ENCODE measurements at places on chromosomes 16 and 17.

- no peaks in the 10 kb centered on the region for H3K27me3 ChIP-seq
- DNase-seq: no peak
- no peaks in the 10 kb centered on the region for H3K4me1 ChIP-seq
- H3K36me3 ChIP-seq: no peaks in the 10 kb centered on the region
- H3K4me3 ChIP-seq: no peak overlapping the region
- H3K27ac ChIP-seq: no peak overlapping the region
Observed at GRCh38 chr17:81251709-81252301, 12.7 kb downstream of the NDUFAF8 start.

DNA sequence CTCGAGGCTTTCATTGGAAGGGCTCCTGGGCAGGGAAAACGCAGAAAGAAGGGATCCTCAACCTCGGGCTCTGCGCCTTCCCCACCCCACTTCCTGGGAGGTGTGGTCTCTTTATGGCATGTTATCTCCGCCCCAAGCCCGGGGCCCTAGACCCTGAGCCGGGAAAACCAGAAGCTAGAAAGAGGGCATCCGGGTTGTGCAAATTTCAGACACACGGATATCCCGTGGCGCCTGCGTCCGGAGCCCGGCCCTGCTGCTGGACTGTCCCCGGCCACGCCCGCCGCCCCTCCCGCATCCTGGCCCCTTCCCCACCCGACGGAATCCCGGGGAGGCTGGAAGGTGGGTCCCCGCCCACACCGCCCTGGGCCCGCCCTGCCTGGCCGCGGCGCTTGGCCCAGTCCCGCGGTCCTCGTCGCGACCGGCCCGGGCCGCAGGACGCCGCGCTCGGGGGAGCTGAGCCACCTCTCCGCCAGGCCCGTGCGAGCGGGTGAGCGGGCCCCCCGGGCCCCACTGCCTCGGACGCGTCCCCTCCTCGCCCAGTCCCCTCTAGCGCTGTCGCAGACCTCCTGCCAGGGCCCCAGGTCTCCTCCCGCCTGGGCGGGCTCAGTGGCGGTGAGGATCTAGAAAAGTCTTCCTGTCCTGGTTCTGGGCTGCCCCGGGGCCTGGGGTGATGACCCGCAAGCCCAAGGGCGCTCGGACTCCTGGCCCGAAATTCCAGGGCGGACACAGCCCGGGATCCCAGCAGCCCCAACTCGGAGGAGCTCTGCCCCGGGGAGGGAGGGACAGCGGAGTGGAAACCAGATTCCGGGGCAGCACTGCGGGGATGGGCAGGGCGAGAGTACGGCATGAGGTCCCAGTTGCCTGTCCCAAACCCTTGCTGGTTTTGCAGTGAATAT, at the start of gene SLC16A5:
SLC16A5 (plus strand) TSS at position 397 of the 896 bp plus-strand sequence. CDS start 5,683 bp downstream, outside the sequence.
- no peaks in the 10 kb centered on the region for H3K27me3 ChIP-seq
- H3K4me3 ChIP-seq: peak within 1 kb of the TSS; percentile 93
- DNase-seq: peak; percentile 98
- H3K27ac ChIP-seq: peak within 1 kb of the TSS; percentile 91
- H3K36me3 ChIP-seq: no peaks in the 10 kb centered on the region
- H3K4me1 ChIP-seq: peaks cover 84% of the 10 kb centered on the region

GRCh38 chr17:41338961-41339485, 11.6 kb downstream of the KRT33A start:
- peaks cover 54% of the 10 kb centered on the region for H3K4me1 ChIP-seq
- DNase-seq: no peak
- no peak overlapping the region for H3K4me3 ChIP-seq
- H3K36me3 ChIP-seq: no peaks in the 10 kb centered on the region

GRCh38 chr16:57801809-57802340, 416 bp downstream of the KIFC3 start:
- H3K4me1 ChIP-seq: peaks cover 57% of the 10 kb centered on the region
- peaks cover 3% of the 10 kb centered on the region for H3K36me3 ChIP-seq

DNA sequence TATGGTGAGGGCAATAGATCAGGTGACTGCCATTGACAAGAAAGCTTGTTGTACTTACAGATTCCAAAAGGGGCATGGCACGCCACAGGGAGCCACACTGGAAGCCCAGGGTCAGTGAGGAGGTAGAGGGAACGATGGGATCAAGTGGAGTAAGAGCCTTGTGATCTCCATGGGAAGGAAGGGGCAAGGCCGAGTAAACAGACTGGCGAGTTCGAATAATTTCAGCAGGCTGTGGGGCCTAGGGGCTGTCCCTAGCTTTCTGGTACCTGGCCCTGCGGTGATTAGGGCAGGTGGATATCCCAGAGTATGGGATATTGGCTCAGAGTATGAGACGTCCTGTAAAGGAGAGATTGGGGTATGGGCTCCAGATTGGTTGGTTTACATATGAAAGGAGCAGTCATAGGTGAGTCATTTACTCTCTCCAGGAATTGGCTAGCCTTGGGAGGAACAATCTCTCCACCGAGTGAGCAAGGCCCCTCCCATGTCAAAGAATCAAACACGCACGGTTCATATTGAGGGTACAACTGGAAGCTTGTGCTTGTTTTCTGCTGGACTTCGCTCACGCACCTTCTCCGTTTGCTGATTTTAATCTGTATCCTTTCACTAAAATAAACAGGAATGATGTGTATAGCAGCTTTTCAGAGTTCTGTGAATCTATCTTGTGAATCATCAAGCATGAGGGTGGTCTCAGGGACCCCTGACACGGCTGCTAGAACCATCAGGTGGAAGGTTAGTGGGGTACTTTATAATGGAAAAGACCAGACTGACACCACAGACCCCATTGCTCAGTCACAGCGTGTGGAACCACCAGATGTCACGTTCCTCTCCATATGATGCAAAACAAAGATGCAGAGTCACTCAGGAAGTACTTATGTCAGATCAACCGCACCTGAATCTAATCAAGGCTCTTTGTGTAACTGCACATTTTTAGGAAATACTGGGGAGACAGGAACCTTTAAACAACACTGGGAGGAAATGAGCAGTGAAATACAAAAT, 27.9 kb downstream of the GABARAPL2 start:
- no peak overlapping the region for H3K27ac ChIP-seq
- no peaks in the 10 kb centered on the region for H3K4me1 ChIP-seq
- H3K4me3 ChIP-seq: no peak overlapping the region

GRCh38 chr16:79041206-79041605, 559.3 kb downstream of the MAF start:
- H3K4me1 ChIP-seq: no peaks in the 10 kb centered on the region
- no peaks in the 10 kb centered on the region for H3K27me3 ChIP-seq
- DNase-seq: no peak
- no peak overlapping the region for H3K27ac ChIP-seq
- H3K36me3 ChIP-seq: no peaks in the 10 kb centered on the region

DNA sequence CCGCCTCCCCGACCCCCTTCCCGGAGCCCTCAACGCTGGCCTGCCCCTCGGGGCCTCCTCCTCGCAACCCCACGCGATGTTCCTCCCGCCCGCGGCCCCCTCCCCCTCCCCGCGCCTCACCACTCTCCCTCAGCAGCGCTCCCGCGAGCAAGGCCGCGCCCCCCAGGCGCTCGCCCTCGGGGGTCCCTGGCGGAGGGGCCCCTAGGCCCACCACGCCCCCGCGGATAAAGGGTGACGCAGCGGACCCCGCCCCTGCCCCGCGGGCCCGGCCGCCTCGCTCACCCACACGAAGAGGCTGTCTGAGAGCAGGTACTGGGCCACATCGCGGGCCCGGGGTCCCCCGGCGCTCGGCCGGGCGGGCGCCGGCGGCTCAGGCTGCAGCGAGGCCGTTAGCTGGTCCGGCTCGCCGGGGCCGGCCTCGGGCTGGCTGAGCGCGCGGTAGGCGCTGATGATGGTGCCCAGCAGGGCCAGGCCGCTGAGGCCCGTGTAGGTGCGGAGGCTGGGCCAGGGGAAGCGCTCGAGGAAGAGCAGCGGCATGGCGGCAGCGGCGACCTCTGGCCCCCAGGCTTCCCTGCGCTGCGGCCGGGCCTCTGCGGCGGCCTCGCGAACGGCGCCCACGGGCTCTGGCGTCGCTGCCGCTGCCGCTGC, 430 bp downstream of the AMFR start:
- H3K4me3 ChIP-seq: peak overlapping the region; percentile 64
- H3K36me3 ChIP-seq: no peaks in the 10 kb centered on the region
- no peaks in the 10 kb centered on the region for H3K27me3 ChIP-seq

DNA sequence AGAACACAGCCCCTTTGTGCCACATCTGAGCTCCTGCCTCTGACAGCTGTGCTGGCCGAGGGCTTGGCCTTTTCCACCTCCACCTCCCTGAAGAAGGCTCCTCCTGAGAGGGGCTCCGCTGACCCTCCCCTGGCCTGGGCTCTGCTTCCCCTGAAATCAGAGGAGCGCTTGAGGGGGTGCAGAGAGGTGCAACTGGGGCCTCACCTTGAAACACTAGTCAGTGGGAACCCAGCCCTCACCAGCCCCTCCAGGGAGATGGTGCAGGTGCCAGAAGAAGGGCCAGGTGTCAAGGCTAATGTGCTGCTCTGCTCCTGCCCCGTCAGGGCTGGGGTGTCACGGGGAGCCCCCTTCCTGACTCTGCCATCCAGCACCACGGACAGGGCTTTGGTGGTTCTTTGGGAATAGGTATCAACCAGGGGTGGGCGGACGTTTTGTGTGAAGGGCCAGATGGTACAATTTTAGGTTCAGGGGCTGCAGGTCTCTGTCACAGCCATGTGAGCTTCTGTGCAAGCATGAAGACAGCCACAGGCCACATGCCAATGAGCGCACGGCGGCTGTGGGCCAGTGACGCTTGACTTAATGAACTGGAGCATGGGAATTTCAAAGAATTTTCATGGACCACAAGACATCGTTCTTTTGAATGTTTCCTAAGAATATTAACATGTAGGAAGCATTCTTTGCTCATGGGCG, 2.1 kb upstream of the ZG16B start:
- H3K4me3 ChIP-seq: no peak overlapping the region
- H3K4me1 ChIP-seq: peaks cover 14% of the 10 kb centered on the region
- H3K27me3 ChIP-seq: no peaks in the 10 kb centered on the region

- no peaks in the 10 kb centered on the region for H3K36me3 ChIP-seq
- peaks cover 14% of the 10 kb centered on the region for H3K4me1 ChIP-seq
- H3K27ac ChIP-seq: no peak overlapping the region
- no peak for DNase-seq
- H3K4me3 ChIP-seq: no peak overlapping the region
Observed at GRCh38 chr16:83992624-83993023, 24.6 kb downstream of the NECAB2 start.
